Heart left ventricle (tissue), 16 donors: ENCODE measurements at places on chromosomes 11 and 22. TPM values are rescaled to one million over a fixed set of nuclear protein-coding genes. Genes with fewer than 3 reads are reported as not detected.

- no peak for DNase-seq
Observed at GRCh38 chr11:3030289-3031070, 26.7 kb downstream of the CARS1 start.

DNA sequence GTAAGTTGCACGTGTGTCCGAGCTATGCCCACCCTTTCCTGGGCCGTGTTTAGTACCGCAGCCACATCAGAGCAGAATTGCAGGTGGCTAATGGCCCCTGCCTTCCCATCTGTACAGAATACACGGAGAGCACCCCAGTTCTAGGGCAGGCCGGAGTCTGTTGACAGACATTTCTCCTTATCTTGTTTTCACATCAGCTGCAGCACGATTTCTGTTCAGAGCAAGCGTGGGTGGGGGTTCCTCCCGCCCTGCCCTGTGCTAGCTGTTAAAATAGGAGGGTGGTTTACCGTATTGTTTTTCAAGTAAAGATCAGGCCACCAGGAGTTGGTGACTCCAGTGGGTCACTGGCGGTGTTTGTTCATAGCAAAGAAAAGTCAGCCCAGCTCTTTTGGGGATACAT lies 41.1 kb downstream of the UBASH3B start:
- no peak for DNase-seq

- no peak for DNase-seq
Observed at GRCh38 chr11:83191986-83192385, 1.5 kb upstream of the ANKRD42 start.

DNA sequence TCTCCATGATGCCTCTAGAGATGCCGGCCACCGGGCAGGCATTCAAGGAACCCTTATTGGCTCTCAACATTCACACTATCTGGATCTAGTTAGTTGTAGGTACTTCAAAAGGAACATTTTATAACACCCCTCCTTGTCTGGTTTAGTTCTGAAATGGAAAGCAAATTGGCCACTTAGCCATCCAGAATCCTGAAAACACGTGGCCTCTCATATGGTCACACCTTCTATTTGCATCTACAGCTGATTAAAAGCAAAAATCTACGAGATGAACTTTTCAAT lies 29.2 kb downstream of the ABTB2 start:
- DNase-seq, result no peak

DNA sequence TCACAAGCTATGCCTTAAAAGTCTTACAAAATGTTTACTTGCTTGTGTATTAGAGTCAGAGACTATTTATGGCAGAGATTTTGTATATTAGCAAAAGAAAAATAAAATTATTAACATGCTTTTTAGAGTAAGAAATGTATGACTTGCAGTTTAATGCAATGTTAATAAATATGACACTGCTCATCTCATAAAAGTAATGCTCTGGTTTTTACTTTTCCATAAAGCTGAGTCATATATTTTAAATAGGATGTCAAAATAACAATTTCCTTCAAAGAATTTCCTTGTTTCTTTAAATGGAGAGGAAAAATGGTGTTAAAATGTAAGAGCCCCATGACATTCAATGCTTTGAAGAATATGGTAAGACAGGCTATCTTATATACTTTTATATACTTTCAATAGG lies 16.3 kb upstream of the RDX start:
- no peak for DNase-seq

GRCh38 chr11:28759311-28759710 lies 651.1 kb downstream of the METTL15 start:
- DNase-seq, result no peak

GRCh38 chr11:65204143-65204542 lies 22.4 kb downstream of the CAPN1 start:
- no peak for DNase-seq

GRCh38 chr22:41919357-41920224 lies 4.7 kb upstream of the SHISA8 start:
- DNase-seq, result peak; percentile 70

DNA sequence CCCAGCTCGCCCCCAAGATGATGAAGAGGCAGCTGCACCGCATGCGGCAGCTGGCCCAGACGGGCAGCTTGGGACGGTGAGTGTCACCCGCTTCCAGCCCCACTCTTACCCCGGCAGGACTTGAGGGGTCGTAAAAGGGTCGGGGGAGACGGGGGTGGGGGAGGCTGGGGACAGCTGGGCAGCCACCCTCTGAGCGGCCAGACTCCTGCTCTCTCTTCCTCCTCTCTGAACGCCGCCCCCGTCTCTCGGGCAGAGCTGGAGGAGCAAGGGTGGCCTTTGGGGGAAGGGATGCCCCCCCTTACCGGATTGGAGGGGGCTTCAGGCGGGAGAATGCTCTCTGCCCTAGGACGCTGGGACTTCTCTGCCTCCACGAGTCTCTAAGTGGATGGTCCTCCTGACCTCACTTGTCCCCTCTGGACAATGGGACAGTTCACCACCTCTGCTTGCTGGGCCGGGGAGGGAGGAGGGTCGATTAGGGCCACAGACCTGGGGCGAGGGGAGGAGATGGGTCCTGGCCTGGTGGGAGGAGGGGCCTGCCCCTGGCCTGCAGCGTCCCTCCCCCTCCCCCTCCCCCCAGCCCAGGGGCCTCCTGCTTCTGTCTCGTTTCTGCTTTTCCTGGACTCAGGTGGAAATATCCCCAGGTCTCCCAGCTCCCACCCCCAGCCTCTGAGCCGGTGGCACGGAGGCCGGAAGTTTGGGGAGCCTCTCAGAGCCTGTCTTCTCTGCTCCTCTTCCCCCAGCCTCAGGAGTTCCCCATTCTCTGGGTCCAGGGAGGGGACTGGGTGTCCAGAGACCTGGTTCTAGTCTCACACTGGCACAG lies 512 bp downstream of the SH3BP1 start:
- no peak for DNase-seq

DNA sequence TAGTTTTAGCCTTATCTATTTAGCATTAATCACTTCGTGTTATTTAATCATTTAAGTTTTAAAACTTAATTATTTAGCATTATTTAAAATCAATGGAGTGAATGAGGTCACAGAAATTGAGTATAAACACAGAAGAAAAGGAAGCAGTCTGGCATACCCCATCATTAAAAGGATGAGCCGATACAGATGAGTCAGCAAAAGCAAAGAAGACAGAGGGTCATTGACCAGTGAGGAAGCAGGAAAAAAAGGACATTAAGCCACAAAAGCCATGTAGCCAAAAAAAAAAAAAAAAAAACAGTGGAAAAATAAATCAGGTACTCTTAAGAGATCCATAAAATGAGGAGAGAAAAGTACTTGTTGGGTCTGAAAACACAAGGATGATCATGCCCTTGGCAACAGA lies 71.5 kb downstream of the TYR start:
- DNase-seq, result no peak

- DNase-seq, result no peak
Observed at GRCh38 chr11:122898799-122899198, 16.2 kb downstream of the JHY start.

DNA sequence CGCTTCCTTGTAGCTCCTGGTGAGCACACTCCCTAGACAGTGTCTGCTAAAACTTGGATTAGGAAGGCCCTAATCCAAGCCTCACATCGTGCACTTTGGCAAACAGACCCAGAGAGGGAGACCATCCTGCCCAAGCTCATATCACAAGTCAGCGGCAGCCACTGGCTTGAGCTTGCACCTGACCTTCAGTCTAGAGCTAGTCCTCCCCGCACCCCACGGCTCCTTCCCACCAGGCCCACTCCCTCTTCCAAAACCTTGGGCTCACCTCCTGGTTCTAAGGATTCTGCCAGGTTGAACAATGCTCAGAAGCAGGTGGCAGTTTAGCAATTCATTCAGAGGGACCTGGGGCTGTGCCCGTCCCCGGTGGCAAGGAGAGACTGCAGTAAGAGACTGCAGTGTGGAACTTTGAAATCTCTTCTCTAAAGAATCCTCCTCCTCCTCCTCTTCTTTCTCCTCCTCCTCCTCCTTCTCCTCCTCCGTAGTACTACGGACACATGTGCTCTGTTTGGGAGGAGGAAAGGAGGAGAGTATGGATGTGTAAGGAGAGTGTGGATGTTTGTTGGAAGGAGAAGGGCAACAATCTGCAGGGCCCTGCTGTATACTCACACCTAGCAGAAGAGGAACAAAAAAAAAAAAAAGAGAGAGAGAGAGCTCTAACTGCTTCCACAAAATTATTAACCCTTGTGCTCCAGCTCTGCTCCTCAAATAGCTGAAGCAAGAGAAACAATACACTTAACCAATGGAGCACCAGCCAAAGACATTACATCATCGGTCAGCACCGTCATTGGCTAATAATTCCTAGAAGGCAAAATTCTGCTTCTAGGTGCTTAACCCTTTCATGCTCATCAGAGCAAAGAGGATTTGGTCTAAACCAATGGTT lies 6.0 kb downstream of the SYN3 start:
- DNase-seq, result no peak

DNA sequence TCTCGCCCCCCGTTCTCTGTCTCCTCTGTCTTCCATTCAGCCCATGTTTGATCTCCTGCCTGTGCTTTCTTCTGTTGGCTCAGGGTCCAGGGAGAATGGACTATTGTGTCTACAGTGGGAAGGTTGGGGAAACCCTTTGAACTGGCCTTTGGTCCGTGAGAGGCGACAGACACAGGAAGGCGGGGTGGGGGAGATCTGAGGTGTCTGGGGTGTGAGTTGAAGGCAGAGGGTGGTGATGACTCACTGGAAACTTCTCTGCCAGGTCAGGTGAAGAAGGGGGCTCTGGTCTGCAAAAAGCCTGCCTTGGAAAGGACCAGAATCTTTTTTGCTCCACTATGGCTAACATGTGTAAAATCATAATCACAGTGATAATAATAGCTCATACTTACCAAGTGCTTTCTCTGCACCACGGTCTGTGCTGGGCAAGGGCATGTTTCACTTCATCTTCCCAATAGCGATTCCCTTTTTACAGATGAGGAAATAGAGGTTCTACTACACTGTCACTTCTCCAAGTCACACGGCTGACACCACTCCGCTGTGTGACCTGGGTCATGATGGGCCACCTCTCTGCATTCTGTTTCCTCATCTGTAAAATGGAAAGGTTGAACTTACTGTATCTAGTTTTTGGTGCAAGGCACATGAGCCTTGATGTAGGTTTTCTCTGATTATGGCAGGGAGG lies 99.8 kb upstream of the ALX4 start:
- no peak for DNase-seq

GRCh38 chr11:120272303-120272702 lies 32.4 kb downstream of the POU2F3 start:
- DNase-seq, result no peak

- DNase-seq, result no peak
Observed at GRCh38 chr11:18223591-18224387, 12.8 kb downstream of the SAA4 start.

DNA sequence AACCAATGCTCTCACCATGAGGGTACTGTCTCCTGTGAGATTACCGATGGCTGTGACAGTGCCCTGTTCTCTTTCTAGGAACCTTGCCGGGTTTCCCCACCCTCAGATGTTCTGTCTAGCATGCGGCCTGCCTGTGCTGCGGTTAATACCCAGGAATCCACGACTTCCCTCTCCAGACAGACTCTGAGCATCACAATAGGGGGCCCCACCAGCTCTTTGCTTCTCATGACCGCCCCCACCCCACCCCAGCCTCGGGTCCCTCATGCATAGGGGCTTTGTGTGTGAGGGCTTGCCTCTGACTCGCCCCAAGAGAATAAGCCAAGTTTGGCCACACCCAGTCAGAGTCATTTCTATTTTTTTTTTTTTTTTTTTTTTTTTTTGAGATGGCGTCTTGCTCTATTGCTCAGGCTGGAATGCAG lies 10.3 kb downstream of the PARVG start:
- no peak for DNase-seq

Gene DLG2
- 2.5 TPM for polyA plus RNA-seq

Gene RAB39A
- not detected for polyA plus RNA-seq

Gene FAM180B
- not detected for polyA plus RNA-seq

Gene OR52A1
- polyA plus RNA-seq, result not detected

Gene KCTD14
- 0.23 TPM for polyA plus RNA-seq

Gene CALCA
- 2.1 TPM for polyA plus RNA-seq

Gene ADM2
- polyA plus RNA-seq, result not detected

Gene MPPED1
- not detected for polyA plus RNA-seq

Gene HMGXB4
- polyA plus RNA-seq, result 5.6 TPM

Gene DGAT2
- 15.8 TPM for polyA plus RNA-seq
